ENCODE measurements at places on chromosomes 13 and 19.

GRCh38 chr19:30071871-30072270 is 129.8 kb downstream of the URI1 start:
- no peak for DNase-seq

GRCh38 chr13:75226733-75227435 is 255.1 kb downstream of the TBC1D4 start:
- DNase-seq, result no peak

- DNase-seq, result peak; percentile 57
These were observed 21.2 kb downstream of the PCID2 start for GRCh38 chr13:113187263-113187669.

- DNase-seq, result no peak
These were observed 37.0 kb downstream of the SKA3 start for GRCh38 chr13:21139374-21139773.

DNA sequence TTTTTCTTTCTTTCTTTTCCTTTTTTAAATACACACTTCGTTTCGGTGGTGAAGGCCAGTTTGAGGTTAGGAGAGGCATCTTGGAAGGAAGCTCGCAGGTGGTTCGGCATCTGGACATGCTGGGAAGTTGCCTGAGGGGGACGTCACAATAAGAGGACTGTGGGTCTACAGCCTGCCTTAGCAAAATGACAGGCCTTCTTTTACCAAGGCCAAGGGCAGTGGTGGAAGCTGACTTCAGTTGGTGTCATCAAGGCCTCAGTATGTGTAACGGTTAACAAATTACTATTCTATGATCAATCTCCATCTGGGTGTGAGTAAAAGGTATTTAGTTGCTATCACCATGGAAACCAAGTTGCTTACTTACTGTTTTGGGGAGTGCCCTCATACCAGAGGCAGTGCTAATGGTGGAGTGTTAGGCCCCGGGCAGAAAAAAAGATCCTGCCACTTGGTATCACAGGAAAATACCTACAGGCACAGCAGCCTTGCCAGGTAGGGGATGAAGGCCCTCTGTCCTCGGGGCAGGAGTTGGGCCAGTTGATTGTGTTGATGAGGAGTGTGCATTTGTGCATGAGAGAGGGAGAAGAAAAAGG is 10.3 kb downstream of the ACTN4 start:
- DNase-seq, result no peak

DNA sequence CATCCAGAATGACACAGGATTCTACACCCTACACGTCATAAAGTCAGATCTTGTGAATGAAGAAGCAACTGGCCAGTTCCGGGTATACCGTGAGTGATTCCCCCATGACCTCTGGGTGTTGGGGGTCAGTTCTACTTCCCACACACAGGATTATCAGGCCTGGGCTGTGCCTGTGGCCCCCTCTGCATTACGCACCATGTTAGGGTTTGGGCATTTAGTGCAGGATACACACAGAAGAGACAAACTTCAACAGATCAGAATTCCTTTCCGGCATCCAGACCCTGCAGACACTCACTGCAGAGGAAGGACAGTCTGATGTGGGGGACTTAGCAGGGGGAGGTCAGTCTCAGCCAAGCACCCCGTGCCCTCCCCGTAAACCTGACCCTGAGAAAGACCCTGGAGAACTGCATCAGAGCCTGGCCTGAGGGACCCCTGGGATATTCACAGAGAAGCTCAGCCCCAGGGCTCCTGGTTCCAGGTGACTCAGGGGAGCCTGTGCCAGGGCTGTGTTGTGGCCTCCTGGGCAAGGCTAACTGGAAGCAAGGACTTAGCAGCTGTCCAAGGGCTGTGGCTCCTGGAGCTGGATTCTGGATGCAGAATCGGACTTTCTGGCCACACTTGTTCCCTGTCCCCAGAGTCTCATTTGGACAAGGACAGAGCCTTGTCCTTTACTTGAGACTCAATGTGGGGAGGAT is 1.7 kb downstream of the CEACAM5 start:
- DNase-seq, result no peak

- no peak for DNase-seq
These were observed 7.2 kb upstream of the ZNF611 start for GRCh38 chr19:52741951-52742485.

DNA sequence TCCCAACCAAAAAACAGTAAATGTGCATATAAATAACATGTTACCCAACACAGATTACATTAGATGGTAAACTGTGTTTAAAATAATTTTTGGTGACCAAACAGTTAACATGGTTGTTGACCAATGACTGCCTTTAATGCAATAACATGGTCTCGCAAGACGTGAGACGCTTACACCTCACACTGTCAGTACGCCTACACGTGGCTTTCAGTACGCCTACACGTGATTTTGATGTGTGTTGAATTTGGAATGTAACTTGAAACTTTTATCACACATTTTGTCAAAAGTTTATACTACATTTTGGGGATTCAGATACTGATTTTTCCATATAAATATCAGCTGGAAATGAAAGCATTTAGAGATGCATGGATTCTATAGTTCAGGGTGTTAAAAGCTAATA is 32.0 kb downstream of the SLC7A9 start:
- no peak for DNase-seq

GRCh38 chr13:27474751-27475268 is 24.4 kb upstream of the MTIF3 start:
- no peak for DNase-seq

DNA sequence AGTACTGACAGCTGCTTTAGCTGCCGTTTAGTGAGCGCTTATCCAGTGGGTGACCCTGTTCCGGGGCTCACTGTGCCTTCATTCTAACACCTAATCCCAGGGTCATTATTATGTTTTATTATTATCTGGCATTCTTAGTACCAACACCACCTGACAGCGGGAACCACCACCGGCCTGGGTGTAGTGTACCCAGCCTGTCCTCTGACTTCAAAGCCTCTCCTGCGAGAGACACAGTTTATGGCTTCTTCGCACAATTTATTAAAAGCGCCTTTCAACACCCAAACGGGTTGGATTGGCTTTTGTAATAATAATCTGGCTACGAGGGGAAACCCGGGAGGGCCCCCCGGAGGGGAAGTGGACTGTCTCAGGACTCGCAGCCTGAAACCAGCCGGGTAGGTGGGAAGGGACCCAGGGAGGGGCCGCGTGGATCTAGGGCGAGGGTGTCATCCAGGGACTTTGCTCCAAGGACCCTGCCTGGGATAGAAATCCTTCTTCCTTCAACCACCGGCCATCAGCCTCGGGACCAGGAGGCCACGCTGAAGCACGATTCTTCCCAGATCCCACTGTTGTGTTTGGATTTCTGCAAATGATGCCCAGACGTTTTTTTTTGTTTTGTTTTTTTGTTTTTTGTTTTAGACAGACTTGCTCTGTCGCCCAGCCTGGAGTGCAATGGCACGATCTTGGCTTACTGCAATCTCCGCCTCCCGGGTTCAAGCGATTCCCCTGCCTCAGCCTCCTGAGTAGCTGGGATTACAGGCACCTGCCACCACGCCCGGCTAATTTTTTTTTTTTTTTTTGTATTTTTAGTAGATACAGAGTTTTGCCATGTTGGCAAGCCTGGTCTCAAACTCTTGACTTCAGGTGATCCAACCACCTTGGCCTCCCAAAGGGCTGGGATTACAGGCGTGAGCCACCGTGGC is 1.6 kb upstream of the ZBTB7A start:
- DNase-seq, result no peak

GRCh38 chr19:12946731-12947496 is 1.3 kb downstream of the RAD23A start:
- no peak for DNase-seq

DNA sequence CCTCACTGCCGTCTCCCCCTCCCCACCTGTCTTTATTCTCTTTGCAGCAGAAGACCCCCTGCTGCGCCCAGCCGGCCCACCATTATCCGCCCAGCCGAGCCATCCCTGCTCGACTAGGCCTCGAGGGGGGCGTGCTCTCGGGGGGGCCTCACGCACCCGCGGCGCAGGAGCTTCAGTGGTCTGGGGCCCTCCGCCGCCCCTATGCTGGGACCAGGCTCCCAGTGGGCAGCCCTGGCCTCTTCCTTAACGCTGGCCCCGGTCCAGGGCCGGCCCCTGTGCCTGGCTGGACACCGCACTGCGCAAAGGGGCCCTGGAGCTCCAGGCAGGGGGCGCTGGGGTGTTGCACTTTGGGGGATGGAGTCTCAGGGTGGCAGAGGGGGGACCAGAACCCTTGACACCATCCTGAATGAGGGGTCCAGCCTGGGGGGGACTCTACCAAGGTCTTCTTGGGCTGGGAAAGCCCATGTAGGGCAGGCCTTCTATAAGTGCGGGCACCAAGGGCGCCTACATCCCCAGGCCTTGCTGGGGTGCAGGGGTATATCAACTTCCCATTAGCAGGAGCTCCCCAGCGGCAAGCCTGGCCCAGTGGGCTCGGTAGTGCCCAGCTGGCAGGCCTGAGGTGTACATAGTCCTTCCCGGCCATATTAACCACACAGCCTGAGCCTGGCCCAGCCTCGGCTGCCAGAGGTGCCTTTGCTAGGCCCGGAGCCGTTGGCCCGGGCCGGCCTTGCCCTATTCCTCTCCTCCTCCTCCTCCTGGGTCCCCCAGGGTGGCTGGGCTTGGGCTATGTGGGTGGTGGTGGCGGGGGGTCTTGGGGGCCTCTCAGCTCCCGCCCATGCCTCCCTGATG is 4.9 kb downstream of the TMED1 start:
- DNase-seq, result no peak

GRCh38 chr19:38142176-38143035 is 81.6 kb downstream of the DPF1 start:
- DNase-seq, result no peak

DNA sequence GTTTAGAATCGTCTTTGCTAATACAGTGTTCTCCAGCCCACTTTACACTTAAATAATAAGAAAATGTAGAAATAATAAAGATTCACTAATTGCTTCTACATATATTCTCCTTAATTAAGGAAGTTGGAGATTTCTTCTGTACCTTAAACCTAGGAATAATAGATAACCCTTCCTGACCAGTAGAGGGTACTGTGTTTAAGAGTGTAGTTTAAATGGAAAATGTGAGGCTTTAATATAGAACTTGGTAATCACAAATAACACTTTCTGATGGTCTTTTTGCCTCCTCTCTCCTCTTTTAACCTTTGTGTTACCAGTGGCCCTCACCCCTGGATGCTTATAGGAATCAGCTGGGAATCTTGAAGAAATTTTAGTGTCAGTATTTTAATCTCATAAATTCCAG is 20.7 kb downstream of the POMP start:
- no peak for DNase-seq

DNA sequence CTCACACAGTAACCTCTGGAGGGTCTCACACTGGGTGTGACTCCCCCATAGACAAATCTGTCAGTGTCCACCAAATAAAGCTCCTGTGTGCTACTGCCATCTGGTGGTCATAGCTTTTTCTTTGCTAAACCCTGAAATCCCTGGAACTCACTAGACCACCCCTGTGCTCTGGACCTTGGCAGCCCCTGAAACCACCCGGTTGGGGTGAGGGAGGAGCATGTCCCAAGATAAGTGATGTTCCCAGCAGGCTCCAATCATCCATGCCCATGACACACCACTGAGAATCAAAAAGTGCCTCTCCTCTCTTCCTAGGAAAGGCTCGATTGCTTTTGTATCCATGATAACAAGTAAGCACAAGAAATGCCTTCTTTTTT is 6.5 kb upstream of the HSD17B14 start:
- DNase-seq, result no peak

GRCh38 chr13:43362556-43362955 is 339.2 kb downstream of the DNAJC15 start:
- no peak for DNase-seq

- DNase-seq, result no peak
These were observed 75.0 kb downstream of the ZIC5 start for GRCh38 chr13:99896369-99897075.

DNA sequence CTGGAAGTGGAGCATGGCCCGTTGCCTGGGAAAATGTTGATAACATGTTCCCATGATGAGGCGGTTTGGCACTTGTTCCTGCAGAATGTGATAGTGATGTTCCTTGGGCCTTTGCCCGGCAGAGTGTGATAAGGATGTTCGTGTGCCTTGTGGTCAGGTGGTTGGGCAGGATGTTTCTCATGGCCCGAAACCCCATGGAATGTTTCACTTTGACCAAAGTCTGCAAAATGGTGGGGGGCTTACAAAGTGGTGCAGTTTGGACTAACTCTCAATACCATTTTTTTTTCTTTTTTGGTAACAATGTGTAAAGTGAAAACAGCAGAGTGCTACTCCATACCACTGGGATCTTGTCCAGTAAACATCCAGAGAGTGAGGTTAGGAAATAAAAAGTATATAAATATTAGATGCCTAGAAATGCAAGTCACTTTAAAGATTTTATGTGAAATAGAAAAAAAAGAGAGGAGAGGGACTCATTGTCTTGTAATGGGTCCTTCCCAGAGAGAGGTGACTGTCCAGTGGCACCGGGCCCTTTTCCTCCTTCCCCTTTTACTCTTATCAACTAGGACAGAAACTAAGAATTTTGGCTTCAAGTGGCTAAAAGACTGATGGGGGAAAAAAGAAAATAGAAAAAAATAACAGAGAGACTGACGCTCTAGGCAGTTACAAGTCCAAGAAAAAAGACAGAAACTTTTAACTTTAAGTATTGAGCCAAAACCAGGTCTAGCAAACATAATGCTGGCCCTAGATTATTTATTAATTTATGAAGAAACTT is 5.7 kb downstream of the FPR3 start:
- no peak for DNase-seq

- no peak for DNase-seq
These were observed 83.9 kb upstream of the TSC22D1 start for GRCh38 chr13:44660050-44660449.

DNA sequence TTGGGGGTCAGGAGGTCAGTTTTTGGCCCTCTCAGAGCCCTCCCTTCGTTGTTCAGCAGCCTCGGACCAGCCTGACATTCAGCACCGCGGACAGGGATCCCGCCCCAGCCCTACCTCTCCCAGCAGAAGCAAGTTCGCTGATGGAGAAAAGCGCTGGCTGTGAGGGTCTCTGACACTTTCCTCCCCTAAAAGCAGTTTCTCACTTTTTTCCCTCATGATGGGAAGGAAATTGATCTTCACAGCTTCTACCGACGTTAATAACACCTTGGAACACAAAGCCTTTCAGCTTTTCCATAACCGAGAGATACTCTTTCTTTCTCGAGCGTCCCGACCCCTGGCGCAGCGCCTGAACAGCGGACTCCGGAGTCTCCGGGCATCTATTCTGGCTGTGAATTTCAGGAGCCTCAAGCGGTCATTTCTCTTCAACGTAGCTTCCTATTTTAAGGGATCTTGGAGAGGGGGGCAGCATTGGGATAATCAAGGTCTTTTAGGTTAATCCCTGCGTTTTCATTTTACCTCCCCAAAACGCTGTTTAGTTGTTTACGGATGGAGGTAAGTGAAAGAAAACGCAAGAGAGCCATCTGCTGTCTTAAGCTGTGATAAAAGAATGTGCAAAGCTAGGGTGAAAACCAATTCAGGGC is 467.2 kb downstream of the ITGBL1 start:
- DNase-seq, result no peak

DNA sequence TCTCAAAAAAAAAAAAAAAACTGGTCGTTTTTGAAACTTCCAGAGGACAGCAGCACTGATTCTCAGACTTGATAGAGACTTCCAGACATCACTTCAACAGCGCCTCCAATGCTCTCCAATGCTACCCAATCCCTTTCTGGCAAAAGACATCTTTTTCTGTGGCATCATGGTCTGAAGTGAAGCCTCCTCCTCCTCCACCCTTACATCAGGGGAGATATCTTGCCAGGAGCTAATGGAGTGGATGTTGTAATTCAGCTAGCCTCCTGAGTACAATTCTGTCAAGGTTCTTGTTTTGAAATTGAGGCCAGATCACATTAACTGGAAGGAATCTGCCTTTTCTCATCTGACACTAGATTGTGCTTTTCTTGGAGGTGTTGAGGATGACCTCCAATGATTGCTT is 24.2 kb downstream of the FXYD5 start:
- no peak for DNase-seq
